Putamen (tissue), 1 donor: ENCODE measurements at places on chromosomes 12 and 14.

DNA sequence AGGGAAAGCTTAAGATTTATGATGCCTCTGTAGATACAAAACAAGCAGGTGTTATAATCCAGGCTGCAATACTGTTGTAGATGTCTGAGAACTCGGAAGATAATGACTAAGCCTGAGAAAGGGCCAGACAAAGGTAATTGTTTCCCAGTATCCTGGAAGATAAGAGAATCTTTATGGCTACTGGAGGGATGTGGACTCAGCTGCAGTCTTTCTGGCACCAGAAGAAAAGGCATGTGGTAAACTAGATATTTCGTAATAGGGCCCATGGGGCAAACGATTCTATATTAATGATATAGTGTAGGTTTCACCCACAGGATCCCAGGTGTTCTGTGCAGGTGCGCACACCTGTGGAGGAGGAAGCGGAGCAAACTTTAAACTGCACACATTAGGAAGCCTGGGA, 9.2 kb upstream of the APOLD1 start:
- no peak for DNase-seq

DNA sequence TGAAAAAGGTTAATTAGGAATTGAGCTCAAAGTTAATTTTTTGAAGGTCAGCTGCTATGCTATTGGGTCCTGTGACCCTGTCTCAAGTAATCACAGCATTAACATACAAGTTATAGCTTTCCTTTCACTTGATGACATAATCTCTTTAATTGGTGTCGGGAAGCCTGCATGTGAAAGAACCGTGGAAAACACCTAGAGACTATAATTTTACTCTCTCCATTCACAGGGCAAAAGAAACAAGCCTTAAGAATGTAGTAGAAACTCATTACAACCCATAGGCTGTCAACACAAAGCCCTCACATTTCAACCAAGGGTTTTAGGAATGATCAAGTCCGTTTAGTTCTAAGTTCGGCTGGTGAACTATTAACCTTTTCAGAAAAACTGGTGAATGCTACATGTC, 104.4 kb downstream of the PPM1A start:
- no peak for DNase-seq

- no peak for DNase-seq
These were observed 43.8 kb downstream of the A2M start for GRCh38 chr12:9071969-9072368.

- no peak for DNase-seq
These were observed 45.5 kb upstream of the FAR2 start for GRCh38 chr12:29103539-29103974.

DNA sequence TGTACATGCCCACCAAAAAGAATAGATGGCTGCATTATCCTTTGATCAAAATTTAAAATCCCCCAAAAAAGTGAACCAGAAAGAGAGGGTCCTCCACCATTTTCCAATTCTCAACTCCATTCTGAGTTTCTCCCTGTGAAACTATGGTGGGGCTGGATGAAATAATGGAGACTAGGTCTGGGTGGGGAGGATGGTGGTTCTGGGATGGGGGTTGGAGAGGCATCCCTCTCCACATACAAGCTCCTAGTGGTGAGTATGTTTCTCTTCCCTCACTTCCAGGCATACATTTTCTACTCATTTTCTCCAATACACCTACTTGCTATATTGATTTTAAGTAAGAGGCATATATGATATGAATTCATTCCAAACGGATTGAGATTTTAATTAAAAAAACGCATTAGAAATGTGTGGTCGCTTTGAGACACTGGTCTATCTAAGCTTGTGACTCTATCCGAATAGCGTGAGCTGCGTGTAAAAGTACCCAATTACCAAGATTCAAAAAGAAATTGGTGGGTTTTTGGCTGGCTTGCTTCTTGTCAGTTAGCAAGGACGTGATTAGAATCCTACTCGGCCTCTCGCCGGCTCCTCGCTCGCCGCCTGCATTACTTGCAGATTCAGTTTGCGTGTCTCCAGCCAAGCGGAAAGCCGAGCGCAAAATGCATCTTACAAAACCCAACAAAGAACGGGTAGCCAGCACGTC, 3.4 kb downstream of the ASCL1 start:
- peak; percentile 55 for DNase-seq

- no peak for DNase-seq
These were observed 208.2 kb downstream of the DIO2 start for GRCh38 chr14:80003138-80003537.

DNA sequence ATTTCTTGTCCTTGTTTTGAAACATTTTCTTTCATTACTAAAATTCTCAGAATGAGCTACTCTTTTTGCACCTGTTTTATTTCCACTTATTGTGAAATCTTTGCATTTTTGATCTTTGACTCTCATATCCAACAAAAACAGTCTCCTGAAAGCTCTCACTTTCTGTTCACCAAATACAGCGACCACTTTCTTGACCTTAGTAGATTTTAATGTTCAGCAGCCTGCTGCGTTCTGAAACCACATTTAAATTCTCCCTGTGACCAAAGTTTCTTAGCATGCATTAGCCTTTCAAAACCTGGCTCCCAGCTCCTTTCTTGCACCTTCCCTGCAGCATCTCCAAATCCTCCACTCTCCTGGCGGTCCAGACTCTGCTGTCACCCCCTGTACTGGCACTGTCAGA, 404.4 kb upstream of the PDE3A start:
- DNase-seq: no peak

DNA sequence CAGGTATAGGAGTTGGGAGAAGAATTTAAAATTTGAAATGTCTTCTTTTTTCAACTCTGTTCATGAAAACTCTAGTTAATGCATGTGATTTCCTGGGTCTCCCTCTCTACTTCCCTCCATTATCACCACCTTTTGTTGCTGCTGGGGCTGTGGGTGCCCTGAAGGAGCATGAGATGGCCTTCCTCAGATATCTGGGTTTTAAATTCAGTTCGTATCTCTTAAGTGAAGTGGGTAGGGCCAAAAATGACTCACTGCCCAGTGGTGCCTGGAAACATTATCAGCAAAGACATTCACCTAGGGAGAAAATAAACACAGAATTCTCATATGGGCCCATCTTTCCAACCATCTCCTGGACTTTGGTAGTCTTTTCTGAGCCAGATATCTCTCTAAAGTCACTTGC, 234.9 kb upstream of the PLEKHG7 start:
- DNase-seq: no peak

DNA sequence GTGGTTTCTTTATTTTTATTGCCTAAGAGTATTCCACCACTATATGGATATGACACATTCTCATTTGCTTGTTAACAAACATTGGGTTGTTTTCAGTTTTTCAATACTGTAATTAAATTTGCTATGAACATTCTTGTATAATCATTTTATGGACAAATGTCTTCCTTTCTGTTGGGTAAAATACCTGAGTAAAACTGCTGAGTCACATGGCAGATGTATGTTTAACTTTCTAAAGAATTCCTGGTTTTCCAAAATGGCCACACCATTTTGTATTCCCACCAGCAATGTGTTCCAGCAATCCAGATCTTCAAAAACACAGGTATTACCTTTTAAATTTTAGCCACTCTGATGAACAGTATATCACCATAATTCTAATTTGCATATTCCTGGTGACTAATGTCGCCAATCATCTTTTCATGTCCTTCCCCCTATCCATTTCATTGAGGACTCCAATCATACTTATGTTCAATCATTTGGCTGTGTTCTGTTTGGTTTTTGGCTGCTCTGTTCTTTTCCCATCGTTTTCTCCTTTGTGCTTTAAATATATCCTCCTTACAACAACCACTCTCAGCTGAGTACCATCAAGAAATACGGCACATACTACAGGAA, 36.0 kb downstream of the CDK17 start:
- DNase-seq: no peak

- DNase-seq: no peak
These were observed 76.0 kb downstream of the SYNE2 start for GRCh38 chr14:63928744-63929174.

DNA sequence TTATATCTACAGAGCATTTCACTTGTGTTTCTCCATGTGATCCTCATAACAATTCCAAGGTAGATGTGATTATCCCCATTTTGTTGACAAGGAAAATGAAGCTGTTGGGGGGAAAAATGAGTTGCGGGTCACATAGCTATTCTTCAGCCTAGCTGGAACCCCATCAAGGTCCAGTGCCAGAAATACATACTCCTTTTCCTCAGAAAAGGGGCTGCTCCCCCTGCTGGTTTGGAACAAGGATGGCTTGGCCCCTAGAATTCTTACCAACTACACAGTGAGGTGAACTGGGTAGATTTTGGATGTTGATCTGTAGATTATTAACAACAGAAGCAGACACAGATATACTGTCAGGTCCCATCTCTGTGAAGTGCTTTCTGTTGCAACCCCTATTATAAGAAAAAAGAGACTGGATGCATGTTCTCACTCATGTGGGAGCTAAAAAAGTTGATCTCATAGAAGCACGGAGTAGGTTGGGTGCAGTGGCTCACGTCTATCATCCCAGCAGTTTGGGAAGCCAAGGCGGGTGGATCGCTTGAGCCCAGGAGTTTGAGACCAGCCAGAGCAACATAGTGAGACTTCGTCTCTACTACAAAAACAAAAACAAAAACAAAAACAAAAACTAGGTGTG, 8.9 kb downstream of the IKZF4 start:
- no peak for DNase-seq

DNA sequence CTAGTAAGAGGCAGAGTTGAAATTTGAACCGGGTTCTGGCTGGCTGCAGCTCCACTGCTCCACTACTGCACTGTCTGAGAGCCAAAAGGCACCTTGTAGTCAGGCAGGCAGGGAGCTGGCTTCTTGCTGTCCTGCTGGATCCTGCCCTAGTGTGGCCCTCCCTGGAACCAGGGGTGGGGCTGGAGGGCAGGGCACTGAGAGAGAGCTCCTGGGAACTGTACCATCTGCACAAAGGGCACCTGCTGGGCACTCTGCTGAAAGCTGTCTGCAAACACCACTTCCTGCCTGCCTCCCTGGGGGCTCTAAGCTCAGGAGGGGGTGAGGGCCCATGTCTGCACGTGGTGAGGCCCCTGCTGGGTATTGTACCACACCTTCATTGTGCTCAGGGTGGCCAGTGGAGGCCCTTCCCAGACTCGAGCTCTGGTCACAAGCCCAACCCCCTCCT, 19.0 kb upstream of the TCL1B start:
- DNase-seq: no peak

- no peak for DNase-seq
These were observed 28.3 kb upstream of the DIO2 start for GRCh38 chr14:80239631-80240030.

DNA sequence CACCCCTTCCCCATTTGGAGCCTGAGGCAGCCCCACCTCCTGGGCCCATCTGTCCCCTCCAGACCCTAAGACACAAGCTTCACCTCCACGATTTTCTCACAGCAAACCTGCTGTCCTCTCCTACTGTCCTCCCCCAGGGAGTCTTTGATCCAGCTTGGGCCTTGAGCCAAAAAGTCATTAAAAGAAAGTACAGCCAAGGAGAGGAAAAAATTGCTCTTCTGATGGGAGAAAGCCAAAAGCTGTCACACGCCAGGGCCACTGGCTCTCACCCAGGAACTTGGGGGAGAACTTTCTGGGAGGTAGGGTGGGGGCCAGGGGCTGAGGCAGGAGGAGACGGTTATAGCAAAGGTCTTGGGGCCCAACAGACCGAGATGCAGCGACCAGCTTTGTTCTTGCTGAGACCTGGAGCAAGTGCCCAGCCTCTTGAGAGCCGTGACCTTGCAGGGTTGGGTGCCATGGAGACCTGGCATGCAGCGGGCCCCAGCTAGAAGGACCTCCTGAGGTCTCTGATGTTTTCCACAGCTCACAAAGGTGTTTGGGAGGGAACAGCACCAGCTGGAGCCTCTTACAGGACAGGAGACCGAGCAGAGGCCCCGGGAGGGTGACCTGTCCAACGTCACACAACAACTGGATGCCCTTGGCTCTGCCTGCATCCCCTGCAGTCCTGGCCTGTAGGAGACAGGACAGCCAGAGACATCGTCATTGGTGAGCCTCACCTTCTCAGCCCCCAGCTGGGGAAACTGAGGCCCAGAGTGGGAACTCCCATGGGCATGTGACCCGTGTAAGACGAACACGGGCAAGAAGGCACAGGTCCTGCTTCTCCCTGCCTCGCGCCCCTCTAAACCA, 124.5 kb downstream of the CALM1 start:
- DNase-seq: no peak

GRCh38 chr12:123141615-123142517, 9.0 kb downstream of the PITPNM2 start:
- DNase-seq: no peak

DNA sequence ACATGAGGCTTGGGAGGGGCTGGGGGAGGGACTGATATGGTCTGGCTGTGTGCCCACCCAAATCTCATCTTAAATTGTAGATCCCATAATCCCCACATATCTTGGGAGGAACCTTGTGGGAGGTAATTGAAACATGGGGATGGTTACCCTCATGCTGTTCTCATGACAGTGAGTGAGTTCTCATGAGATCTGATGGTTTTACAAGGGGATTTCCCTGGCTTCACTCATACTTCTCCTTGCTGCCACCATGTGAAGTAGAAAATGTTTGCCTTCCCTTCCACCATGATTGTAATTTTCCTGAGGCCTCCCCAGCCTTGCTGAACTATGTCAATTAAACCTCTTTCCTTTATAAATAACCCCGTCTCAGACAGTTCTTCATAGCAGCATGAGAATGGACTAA, 362.9 kb downstream of the PCNX1 start:
- DNase-seq: no peak

DNA sequence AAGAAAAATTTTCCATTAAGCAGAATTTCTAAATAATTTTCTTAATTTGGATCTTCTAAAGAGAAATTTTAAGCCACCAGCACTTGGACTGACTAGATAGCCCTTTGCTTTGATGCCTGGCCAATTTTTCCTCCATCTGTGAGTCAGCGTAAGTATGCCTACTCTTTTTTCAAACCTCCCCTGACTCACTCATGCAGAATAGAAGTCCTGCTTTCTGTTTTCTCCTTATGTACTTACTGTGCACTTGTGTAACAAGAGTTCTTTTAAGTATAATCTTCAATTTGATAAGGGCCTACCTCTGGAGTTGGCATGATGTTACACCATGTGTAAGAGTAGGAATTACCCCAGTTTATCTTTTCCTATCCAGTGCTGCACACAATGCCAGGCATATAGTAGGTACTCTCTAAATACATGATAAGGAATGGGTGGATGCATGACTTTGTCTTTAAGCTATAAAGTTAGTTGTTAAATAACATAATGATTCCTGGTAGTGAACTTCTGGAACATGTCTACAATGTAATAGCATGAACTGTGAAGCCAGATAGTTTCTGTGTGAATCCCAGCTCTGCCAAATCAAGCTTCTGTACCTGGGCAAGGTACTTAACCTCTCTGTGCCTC, 329.6 kb downstream of the TMTC2 start:
- DNase-seq: no peak

- no peak for DNase-seq
These were observed 37.1 kb downstream of the ZC3H14 start for GRCh38 chr14:88599761-88600439.

- DNase-seq: no peak
These were observed 6.5 kb upstream of the OTX2 start for GRCh38 chr14:56816574-56817391.
